NCI-H2081 (cell line): ENCODE measurements at places on chromosomes 6 and 20.
A peak's percentile ranks its signal among the peaks of the same experiment; 100 is the strongest.

GRCh38 chr6:44635486-44635885, 248.0 kb downstream of the CDC5L start:
- DNase-seq = no peak

DNA sequence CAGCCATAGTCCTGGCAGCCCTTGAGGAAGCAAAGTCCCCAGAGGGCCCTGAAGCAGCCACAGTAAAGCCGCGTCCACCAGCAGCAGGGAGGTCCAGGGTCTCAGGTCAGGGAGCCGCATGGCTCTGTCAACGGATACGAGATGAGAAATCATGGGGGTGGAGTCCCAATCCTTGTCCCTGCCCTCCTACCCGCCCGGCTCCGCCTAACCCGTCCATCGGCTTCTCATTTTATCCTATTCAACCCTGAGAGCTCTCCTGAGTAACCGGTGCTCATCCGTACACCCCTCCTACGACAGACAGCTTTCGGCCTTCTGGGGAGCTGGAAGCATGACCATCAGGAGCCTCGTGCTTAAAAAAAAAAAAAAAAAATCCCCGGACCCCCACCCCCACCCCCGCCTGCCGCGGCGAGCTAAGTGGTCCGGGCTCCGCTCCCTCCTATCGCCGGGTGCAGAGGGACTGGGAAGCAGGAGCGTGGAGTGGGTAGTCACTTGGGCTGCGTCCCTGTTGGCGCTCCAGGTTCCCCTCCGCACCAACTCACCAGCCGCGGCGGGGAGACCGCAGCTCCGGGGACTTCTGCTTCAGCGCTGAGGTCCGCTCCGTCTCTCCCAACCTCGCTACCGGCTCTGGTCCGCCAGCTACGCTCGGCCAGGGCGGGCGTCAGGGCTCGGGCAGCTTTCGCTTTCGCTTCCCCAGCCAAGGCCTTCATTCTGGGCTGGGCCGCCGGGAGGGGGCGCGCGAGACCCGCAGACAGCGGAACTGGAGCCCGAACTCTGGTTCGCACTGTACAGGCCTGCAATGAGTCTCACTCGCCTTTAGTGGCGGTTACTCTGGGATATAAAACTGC, at the start of gene TAP2:
TAP2 (minus strand) TSS at position 626 of the 845 bp plus-strand sequence; CDS start at position 120, 506 bp downstream.
- peak; percentile 89 for DNase-seq

DNA sequence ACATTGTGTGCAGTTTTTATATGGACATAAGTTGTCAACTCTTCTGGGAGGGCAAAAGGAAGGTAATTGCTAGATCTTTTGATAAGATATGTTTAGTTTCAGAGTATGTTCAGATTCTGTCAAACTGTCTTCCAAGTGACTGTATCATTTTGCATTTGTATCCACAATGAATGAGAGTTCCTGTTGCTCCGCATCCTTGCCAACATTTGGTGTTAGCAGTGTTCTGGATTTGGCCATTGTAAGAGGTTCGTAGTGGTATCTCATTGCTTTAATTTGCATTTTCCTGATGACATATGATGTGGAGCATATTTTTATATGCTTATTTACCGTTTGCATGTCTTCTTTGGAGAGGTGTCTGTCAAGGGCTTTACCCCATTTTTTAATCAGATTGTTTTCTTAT, 150.2 kb downstream of the CDKAL1 start:
- DNase-seq = no peak

- DNase-seq = no peak
Observed at GRCh38 chr20:42646250-42646649, 543.5 kb downstream of the PTPRT start.

- no peak for DNase-seq
Observed at GRCh38 chr20:24913076-24913628, 35.9 kb upstream of the CST7 start.

DNA sequence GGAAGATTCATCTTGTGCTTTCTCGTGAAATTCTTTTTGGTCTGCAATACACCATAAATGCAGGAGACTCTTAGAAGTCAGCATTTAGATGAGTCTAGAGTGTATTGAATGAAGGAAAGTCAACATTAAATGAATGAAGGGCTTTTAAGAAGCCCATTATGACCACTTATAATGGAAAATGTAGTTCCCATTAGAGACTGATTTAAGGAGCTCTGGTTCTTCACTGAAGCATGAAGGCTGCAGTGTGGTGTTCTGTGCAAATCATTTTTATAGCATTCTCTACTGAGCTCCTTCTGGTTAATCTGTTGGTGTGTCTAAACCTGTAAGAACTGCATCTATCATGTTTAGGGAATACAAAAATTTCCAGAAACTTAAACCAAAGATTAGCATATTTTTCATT, 19.7 kb downstream of the NCOA7 start:
- DNase-seq = peak; percentile 30

- DNase-seq = no peak
Observed at GRCh38 chr20:38861071-38861401, 55.5 kb downstream of the PPP1R16B start.

DNA sequence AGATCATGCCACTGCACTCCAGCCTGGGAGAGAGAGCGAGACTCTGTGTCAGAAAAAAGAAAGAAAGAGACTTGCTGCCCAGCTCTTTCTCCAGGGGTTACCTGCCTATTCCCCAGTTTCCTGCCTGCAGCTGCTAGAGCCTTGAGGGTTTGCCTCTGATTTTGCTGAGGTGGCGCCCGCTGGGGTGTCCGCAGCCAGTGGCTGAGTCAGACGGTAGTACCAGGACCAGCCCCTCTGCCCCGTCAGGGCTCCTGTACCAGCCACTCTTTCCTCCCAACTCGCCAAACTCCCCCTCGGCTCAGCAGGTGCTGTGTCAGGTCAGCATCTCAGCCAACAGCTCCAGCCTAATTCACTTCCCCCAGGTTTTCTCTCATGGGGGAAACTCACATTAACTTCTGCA, 7.4 kb upstream of the LSM14B start:
- no peak for DNase-seq

GRCh38 chr6:87572883-87573282, 16.9 kb downstream of the RARS2 start:
- no peak for DNase-seq

DNA sequence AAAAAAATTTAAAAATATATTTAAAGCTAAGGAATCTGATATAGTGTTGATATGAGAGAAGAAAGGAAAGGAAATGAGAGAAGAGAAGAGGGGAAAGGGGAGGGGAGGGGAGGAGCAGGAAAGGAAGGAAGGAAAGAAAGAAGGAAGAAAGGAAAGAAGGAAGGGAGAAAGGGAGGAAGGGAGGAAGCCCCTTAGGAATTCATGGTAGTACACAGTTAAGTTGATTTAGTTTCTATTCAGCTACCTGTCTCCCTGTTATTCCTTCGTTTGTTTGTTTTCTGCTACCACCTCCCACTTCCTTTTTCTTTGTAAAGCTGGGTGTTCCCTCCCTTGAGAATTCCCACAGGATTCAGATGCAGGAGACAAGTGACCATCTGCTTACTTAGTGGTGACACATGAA, 1025.4 kb upstream of the FLRT3 start:
- DNase-seq = peak; percentile 4

DNA sequence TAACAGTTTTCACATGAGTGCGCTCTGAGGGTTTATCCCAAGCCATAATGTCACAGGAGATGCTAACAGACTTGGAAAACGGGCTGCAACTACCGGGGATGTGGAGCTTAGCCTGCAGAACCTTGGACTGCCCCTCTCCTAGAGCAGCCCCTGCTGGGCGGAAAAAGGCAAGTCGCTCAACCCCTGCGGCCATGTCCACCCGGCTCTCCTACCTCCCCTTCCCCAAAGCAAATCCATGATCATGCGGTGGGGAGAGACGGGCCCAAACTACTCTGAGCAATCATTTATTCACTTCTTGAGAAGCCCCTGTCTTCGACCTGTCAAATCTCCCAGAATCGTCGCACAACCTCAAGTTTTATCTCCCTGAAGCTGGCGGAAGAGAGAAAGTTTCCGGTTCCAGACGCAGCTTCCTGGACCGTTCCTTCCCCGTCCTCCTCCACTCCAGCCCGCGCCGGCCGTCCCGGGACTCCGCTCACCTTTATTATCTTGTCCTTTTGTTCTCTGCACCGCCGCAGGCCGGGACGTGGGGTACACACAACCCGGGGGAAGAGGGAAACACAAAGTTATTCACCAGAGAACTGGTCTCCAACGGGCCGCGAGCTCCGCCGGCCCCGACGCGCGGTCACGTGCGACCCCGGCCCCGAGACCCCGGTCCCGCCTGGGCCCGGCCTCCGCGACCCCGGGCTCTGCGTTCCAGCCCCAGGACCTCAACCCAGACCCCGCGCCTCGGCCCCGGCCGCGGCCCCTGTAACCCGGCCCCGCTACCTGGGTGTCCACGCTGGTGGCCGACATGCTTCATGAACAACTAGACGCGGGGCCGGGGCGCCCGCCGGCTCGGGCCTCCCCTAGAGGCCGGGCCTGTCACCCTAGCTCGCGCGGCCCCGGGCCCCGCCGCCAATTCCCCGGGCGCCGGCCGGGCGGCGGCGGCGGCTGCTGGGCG, 560 bp downstream of the YTHDF1 start:
- DNase-seq = peak; percentile 20

DNA sequence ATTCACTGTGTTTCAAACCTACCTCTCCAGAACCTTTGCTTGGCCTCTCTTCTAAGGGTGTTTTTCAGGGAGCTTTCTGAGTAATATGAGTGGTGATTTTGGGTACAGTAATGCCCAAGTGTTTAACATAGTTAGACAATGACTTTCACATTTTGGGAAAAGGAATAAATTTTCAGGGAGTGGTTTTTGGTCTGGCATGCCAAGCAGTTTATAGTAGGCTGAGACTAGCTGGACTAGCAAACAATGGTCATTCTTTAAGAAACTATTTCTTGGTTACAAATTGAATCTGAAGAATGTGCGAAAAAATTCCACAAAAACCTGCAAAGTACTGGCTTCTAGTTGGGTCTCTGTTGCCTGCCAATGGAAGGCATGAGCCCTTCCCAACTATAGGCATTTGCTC, 15.4 kb downstream of the FNDC1 start:
- DNase-seq = no peak

GRCh38 chr6:144216668-144217218, 66.4 kb downstream of the STX11 start:
- DNase-seq = no peak

DNA sequence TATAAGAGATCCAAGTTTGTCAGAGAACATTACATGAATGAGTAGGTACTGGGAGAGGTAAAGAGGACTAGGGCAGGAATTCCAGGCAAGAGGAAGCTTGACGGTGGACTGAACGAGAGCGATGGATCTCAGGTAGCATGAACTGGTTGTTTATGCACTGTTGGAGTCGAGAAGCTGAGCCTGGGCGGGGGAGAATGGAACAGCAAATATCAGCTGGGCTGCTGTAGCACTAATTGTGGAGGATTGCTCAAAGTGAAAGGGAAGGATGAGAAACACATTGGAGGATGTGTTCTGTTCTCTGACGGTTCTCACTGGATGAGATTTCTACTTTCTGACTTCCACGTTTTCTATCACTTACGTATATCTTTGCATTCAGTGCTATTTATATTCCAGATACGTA, 164.2 kb downstream of the PHF3 start:
- no peak for DNase-seq

- no peak for DNase-seq
Observed at GRCh38 chr20:11159728-11160127, 485.9 kb upstream of the JAG1 start.

DNA sequence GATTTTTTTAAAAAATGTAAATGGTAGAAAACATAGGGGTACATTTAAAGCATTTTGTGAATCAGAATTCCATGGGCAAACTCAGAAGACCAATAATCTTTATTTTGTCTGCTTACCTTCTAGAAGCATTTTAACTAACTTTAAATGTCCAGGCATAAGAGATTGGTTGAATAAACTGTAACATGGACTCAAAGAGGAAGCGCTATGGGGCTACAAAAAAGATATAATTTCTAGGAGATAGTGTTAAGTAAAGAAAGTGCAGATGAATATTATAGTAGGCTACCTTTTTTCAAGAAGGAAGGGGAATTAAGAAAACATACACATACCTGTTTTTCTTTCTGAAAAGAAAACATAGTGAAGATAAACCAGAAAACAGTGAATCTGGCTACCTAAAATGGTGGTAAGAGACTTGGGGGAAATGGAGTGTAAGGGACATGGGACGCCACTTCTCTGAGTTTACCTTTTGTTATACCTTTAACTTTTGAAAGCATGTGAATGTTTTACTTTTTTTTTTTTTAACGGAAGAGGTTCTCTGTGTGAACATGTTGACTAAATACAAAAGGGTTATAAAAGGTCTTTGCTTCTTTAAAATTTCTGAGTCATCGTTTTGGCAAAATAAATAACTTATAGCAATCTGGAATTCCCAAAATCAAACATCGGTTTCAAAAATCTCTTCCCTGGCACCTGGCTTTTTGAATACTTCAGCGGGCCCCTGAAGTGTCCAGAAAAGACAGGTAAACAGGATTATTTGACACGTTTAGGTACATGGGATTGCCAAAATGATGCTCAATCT, 133.4 kb downstream of the OR2B2 start:
- no peak for DNase-seq

- no peak for DNase-seq
Observed at GRCh38 chr6:129893640-129894039, 32.5 kb upstream of the TMEM244 start.

- DNase-seq = no peak
Observed at GRCh38 chr6:129321303-129321702, 388.7 kb downstream of the ARHGAP18 start.

- no peak for DNase-seq
Observed at GRCh38 chr6:3209114-3210023, 18.1 kb downstream of the TUBB2B start.

DNA sequence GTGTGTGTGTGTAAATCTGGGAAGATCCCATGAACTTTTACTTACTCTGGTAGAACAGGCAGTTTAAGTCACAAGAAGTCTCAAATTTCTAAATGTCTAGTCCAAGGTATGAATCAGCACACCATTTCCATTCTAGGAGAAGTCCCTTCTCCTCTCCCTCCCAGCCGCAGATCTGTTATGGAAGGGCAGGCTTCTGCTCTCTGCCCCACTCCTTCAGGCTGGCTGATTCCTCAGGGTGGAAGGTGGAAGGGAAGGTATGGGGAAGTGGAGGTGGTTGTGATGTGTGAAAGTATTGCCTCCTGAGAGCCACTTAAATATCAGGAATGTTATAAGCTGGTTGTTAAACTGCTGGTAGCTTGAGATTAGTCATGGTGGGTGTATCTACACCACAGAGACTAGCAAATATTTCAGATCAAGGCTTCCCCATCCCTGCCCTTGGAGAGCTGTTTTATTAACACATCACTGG, 44.5 kb upstream of the LAMA4 start:
- DNase-seq = no peak

DNA sequence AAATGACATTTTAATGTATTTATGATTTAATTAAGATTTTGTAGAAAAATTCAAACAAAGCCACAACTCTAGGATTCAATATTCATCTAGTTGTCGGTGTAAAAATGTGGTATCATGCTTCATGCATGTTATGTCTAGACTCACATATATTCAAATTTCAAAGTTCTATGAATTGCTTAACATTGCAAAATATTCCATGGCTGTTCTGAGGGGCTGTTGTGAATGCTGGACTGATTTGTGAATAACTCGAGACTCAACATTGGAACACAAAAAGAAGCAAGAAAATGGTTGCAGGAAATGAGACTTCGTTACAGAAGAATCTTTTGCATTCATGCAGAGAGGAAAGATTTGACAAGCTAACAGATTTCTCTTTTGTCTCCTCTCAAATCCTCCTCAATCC, 705.9 kb downstream of the DHX35 start:
- no peak for DNase-seq

- peak; percentile 40 for DNase-seq
Observed at GRCh38 chr6:136317021-136317694, 27.5 kb upstream of the BCLAF1 start.
